SW480 (cell line): ENCODE measurements at places on chromosomes 13 and 19.

- DNase-seq = no peak
These were observed 12.6 kb downstream of the EFNA2 start for GRCh38 chr19:1298235-1298634.

GRCh38 chr13:26872525-26873385 is 112.2 kb upstream of the GPR12 start:
- DNase-seq = peak; percentile 44

- DNase-seq = no peak
These were observed 67.3 kb downstream of the EFNB2 start for GRCh38 chr13:106468207-106468606.

GRCh38 chr13:45356966-45357672 is 16.1 kb upstream of the TPT1 start:
- DNase-seq = no peak

DNA sequence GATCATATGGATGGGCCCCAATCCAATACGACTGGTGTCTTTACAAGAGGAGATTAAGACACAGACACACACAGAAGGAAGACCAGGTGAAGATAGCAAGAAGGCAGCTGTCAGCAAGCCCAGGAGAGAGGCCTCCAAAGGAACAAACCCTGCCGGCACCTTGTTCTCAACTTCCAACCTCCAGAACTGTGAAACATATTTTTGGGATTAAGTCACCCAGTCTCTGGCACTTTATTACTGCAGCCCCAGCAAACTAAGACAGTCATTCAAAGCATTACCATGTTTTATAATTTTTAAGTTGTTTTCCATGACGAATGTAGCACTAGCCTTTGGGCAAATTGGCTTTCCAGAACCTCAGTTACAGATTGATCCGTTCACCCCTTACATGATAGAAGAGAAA is 11.3 kb downstream of the STARD13 start:
- DNase-seq = no peak

- no peak for DNase-seq
These were observed 61.8 kb downstream of the MBNL2 start for GRCh38 chr13:97283888-97284287.

- no peak for DNase-seq
These were observed 95.8 kb downstream of the WASF3 start for GRCh38 chr13:26653310-26653709.

- DNase-seq = no peak
These were observed 19.4 kb upstream of the ZNF69 start for GRCh38 chr19:11868188-11868587.

GRCh38 chr13:23957981-23958380 is 60.7 kb upstream of the C1QTNF9B start:
- DNase-seq = no peak

GRCh38 chr19:23946569-23946968 is 31.9 kb downstream of the ZNF726 start:
- DNase-seq = no peak

- DNase-seq = no peak
These were observed 68.4 kb upstream of the LRCH1 start for GRCh38 chr13:46484561-46484960.

DNA sequence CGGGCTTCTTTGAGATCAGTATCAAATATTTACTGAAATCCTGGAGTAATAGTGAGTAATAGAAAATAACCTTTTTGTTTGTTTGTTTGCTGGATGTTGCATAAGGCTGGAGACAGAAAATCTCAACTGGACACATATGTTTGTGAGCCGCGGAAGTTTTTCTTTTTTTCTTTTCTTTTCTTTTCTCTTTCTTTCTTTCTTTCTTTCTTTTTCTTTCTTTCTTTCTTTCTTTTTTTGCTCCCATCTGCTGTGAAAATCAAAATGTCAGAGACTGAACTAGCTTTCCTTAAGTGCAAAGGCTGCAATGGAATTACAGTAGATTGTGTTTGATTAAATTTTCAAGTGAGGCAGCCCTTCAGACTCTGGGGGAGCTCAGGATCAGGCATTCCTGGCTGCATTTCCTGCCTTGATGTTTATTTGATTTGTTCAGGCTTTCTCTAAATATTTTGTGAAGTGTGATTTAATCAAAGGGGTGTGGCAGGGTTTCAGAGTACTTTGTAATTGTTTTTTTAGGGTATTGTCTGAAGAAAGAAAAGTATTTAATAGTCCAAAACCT is 319 bp downstream of the FRY start:
- DNase-seq = no peak

- DNase-seq = no peak
These were observed 4.3 kb upstream of the RAP2A start for GRCh38 chr13:97429681-97430081.

DNA sequence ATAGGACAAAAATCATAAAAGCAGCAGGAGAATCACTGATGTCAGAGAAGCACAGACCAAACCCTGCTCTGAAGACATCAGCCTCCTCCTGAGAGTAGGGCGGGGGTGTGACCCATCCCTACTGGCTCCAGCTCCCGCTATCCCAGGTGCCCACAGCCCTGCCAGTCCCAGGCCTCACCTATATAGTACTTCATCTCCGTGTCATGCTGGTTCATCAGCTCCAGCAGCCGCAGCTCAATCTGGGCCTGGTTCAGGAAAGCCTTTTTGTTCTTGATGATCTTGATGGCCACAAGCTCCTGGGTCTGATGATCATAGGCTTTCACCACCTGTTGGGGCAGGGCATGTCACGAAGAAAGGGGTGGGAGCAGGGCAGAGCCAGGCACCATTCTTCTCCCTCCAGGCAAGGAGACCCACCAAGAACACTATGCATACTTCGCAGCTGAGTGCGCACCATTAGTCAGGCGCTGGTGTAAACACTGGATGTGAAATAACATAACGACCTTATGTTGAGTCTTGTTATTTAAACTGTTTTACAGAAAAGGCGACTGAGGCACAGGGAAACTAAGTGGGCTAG is 4.2 kb downstream of the DYRK1B start:
- no peak for DNase-seq
